ENCODE measurements at places on chromosomes 3 and 15.

- no peak for DNase-seq
Observed at GRCh38 chr3:47004369-47005211, 25.1 kb downstream of the NBEAL2 start.

- no peak for DNase-seq
Observed at GRCh38 chr15:62591842-62592838, 427.1 kb upstream of the C2CD4B start.

DNA sequence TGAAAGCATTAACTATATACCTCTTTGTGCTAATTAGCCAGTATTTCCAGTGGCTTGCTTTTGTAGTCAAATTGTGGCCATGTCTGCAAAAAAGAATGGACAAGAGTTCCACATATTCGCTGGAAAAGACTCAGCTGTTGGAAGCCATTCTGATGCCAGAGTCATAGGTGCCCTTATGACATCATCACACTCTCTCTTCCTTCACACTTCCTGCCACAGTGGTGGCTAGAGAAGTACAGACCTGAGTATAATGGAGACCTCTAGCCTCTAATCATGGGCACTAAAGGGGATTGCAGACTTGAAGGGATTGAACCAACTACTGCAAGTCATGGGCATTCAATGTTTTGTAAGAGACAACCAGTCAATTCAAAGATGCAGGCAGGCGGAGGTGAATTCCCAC is 38.3 kb upstream of the IQCF6 start:
- no peak for DNase-seq

- DNase-seq = no peak
Observed at GRCh38 chr3:73733746-73734145, 109.0 kb upstream of the PDZRN3 start.

GRCh38 chr15:57335719-57336118 is 40.6 kb upstream of the CGNL1 start:
- DNase-seq = no peak

DNA sequence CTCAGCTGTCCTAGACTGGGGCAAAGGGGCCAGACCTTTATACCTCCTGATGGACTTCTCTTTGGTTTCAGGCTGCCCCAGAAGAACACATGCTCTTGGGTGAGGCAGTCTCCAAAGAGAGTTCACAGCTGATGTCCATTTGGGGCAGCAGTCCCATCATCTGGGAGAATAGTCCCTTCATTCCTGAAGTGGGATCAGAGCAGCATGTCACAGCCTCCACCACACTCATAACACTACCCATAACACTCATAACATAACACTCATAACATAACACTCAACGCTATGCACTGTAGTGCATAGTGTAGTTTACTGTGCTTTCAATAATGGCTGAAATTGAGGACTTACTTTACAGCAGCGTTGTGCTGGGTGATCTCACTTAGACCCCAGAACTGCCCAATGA is 36.7 kb upstream of the PLCL2 start:
- no peak for DNase-seq

DNA sequence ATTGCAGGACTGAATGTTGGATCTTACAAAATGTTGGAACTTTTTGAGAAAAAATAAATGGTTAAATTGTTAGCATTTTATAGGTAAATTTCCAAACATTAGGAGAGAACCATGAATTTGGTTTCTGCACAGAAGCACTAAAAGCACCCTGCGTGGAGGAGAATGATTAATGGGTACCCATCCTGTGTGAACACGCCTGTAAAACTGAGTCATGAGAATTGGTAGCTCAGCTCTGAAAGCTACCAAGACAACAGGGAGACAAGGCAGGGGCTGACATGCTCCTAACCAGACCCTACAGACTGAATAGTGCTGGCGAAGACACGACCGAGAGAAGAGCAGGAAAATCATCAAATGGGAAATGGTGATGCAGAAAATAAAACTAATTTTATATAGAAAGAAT is 32.4 kb upstream of the MTMR10 start:
- DNase-seq = no peak
